ENCODE measurements at places on chromosomes 11 and 22. TPM values are rescaled to one million over a fixed set of nuclear protein-coding genes. Genes with fewer than 3 reads are reported as not detected.

Gene ARHGAP8
- total RNA-seq: 55.5 TPM

Gene SERPINH1
- 229 TPM for total RNA-seq

DNA sequence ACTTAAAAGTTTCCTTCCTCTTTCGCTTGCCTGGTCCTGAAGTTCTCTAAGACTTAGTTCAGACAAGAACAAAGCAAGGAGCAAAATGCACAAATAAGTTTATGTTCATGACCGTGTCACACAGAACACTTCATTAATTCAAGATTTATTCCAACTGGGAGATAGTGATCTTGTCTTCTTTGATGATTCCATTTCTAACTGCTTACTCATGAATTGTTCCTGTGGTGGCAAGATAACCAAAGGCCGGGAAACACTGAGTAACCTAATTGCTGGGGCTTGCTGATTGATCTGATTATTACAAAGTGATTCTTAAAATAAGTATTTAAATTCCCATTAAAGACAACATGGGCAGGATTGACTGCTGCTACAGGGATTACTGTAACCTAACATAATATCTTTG, 1462.9 kb upstream of the RAG2 start:
- no peak for DNase-seq

DNA sequence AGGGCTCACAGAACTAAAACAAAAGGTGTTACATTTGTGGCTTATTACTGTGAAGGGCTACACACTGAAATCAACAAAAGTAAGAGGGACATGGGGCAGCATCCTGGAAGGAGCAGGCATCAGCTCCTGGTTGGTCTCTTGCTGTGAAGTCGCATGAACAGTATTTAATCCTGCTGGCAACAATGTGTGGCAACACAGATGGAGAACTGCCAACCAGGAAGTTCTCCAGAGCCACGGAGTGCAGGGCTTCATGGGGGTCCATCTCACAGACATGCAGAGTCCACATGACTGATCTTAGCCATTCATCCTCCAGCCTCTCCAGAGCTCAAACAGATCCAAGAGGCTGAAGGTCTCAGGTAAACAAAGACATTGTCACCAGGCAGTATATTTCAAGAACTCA, 32.8 kb upstream of the FGF3 start:
- no peak for DNase-seq

DNA sequence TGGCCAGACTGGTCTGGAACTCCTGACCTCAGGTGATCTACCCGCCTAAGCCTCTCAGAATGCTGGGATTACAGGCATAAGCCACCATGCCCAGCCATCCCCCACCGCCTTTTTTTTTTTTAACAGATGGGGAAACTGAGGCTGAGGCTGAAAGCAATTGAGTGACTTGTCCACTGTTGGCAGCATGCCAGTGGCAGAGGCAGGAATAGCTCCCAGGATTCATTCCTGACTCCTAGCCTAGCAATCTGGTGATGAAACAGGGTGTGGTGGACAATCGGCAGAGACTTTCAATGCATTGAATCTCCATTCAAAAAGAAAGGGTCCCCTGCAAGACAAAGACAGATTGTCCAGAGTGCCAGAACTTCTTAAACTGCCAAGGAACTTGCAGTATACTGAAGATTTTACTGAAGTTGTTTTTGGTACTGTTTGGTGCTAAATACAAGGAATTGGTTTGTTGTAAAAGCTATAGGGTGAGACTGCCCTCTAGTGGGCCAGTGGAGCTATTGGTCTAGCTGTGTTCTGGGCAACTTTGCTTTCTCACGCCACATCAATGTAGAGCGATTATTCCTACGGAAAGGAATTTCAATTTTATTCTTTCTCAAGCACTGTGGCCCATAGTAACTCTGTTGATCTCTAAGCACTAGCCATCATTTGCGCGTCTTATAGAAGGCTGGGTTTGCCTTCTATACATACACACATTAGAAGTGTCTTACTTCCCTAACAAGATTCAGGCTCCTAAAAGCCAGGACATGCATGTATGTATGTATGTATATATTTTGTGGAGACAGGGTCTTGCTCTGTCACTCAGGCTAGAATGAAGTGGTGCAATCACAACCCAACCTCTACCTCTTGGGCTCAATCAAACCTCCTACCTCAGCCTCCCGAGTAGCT, 21.0 kb downstream of the C22orf31 start:
- peak; percentile 72 for DNase-seq

DNA sequence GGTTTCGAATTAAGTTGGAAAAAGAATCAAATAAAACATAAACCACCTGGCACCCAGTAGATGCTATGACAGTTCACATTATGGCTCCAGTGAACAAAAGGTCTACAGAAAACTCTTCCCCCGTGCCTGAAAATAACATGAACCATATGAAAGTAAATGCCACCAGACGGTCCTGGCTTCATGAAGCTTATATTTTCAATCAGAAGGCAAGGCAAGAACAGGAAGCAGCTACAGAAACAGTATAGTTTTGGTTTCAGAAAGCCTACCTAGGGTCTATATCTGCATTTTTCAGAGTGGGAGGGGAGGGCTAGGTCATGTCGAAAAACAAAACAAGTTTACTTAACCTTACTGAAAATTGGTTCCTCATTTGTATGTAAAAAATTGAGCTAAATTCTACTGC, 9.8 kb downstream of the RAB30 start:
- no peak for DNase-seq

- no peak for DNase-seq
These were observed 57.5 kb downstream of the BTG4 start for GRCh38 chr11:111454561-111455192.

DNA sequence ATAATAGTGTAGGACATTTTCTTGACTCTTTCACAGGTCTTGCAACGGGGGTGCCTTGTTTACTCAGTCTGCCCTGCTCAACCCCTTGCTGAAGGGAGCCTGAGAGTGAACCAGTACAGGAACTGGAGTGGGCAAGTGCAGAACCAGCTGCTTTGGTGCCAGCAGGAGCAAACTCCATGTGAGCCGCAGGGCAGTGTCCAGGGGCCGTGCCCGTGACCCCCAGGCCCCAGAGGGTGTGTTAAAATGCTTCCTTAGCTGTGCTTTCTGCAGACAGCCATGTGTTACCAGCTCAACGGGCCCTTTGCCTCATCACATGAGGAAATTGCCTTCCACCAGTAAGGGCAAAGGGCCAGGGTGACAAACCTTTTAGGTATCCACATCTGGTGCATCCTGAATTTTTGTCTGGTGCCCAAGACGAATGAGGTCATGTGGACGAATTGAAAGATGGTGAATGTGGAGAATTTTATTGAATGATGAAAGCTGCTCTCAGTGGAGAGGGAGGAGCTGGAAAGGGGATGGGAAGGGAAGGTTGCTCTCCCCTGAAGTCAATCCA, 53.6 kb upstream of the OR5D13 start:
- DNase-seq: no peak
